SIG-M5 (cell line): ENCODE measurements at places on chromosomes 16 and 17.

DNA sequence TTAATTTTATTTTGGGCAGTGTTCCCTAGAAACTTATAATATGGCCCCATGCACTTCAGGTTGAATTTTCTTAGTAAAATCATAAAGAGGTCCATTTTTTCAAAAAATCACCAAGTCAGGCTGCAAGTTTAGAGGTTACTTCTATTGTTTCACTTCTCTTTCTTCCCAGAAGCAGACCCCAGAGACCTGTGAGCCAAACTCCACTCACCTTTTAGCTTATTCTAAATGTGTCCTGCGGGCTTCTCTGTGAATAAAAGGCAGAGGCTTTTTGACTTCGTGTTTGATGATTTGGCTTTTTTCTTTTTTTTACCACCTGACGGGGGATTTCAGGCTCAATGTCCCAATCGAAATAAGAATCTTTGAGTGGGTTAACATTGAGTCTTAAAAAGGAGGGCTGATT, 7.4 kb downstream of the PRKCB start:
- no peak for DNase-seq

- DNase-seq, result no peak
Observed at GRCh38 chr17:82790391-82790790, 38.5 kb downstream of the TBCD start.

DNA sequence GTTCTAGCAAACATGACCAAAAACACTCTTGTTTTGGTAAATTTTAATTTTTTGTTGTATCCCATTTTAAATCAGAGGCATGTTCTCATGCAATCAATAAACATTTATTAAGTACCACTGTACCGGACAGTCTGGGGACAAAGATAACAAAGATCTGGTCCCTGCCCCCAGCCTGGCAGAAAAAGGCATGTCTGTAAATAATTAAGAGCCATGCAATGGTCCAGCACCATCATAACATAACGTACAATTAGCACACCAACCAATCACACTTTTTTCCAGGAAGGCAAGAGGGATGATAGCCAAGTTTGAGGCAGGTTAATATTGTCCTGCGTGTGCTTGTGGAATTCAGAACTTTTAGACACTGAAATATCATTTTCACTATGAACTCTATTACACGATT, 3.5 kb downstream of the KCNJ16 start:
- no peak for DNase-seq

DNA sequence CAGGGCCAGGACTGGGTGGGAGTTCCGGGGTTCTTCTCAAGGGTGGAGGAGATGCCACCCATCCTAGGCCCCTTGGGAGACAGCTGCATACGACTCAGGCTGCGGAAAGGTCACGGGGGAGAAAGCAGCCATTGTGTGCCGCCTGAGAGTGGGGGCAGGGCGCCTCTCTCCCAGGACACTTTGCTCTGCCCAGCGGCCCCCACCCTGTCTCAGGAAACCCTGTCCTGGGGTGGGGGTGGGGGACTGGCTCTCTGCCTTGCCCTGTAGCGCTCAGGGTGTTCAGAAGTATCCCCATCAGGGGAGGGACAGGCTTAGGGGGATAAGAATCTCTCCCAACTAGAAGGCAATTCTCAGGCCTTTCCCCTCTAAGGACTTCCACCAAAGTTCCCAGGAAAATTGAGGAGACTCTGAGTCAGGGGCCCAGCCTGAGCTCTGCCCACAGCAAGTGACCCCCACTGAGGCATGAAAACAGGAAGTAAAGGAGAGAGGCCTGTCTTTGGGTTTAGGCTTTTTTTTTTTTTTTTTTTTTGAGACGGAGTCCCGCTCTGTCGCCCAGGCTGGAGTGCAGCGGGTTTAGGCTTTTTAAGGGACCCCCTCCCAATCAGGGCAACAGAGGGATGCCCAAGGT, 4.9 kb downstream of the GIT1 start:
- no peak for DNase-seq

- no peak for DNase-seq
Observed at GRCh38 chr16:11479916-11480315, 106.8 kb downstream of the LITAF start.

DNA sequence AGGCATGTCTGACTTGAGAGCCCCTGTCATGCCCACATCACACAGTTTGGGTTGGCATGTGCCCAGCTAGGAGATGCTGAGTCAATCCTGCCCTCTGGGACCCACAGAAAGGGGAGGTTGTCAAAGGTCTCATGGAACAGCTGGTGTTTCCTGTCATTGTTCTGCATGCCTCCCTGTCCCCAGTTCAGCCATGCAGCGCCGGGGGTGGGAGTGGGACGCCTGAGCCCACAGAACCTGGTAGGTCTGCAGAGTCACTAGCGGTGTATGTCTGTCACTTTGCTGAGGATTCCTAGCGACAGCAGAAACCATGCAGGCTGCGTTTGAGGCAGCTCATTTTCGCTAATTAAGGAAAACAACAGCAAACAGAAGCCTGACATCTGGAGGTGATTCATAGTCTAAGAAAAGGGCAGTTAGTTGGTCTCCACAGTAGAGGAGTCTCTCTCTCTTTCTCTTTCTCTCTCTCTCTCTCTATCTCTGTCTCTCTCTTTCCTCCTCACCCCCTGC, 19.6 kb upstream of the CCL1 start:
- DNase-seq, result no peak

GRCh38 chr16:77223184-77223583, 24.0 kb downstream of the SYCE1L start:
- DNase-seq, result no peak

GRCh38 chr17:51629232-51629631, 368.9 kb downstream of the UTP18 start:
- no peak for DNase-seq

GRCh38 chr16:54027558-54027957, 259.0 kb downstream of the IRX3 start:
- DNase-seq, result no peak

DNA sequence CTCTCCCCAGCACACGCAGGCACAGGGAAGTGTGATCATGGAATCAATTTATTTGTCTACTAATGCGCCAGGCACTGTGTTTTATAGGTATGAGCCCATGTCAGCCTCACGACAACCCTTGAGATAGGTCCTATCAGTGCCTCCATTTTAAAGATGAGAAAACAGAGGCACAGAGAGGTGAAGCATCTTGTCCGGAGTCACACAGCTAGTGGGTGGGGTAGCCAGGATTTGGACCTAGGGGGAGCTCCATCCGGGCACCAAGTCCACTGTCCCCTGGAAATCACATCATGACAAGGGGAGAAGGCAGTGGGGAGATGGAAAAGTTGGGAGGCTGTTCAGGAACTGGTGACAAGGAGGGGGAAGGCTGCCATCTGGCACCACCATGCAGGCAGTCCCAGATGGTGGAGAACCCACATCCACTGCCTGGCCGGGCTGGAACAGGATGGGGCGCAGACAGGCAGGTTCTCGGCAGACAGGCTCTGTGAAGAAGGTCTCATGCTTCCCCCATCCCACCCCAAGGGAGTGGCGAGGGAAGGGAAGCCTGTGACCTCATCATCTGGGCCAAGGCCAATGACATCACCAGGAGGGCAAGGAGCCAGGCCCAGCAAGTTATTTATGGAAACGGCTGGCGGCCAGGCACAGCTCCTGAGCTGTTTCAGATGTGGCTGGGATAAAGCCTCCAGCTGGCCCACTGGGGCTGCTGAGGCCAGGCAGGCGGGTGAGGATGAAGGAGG, 126.0 kb upstream of the SDK2 start:
- no peak for DNase-seq

- DNase-seq, result no peak
Observed at GRCh38 chr17:82943751-82944150, 103.9 kb upstream of the ZNF750 start.
